NCI-H187 treated with DMSO at 0.1 percent for 48 hours (cell line): ENCODE measurements at places on chromosomes 2 and 18.

DNA sequence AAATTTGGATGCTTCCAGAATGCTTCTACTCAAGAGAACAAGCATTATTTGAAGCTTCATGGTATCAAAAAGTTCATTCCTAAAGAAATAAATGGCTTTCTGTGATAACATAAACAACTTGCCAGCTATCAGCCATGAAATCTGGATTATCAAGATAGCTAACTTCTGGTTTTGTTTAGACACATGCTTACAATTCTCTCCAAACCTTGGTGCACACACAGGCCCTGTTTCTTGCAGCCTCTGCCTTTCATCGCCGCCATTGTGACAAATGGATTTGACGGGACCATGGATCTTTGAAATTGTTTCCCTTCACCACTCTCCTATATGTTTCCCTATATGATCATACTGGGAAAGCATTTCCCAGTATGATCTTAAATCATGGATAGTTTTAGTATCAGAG, 47.9 kb upstream of the CABLES1 start:
- DNase-seq: no peak

- DNase-seq: no peak
Measured at GRCh38 chr2:84816426-84817026, 64.4 kb downstream of the TRABD2A start.

DNA sequence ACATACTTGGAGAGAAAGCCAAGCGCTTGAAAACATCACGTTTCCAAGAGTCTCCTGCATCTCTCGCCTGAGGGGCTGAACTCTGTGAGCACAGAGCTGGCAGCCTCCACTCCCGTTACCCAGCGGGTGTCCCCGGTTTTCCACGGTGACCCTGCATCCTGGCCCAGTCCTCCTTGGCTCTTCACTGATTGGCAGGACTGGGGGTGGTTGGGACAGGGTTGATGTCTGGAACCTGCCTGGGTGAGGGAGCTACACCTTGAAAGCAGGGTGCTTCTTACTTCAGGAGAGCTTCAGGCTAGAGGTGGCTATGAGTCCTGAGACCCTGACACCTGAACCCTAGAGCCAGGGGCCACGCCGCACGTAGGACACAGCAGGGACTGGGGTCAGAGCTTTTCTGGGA, 234.1 kb downstream of the DYSF start:
- no peak for DNase-seq

DNA sequence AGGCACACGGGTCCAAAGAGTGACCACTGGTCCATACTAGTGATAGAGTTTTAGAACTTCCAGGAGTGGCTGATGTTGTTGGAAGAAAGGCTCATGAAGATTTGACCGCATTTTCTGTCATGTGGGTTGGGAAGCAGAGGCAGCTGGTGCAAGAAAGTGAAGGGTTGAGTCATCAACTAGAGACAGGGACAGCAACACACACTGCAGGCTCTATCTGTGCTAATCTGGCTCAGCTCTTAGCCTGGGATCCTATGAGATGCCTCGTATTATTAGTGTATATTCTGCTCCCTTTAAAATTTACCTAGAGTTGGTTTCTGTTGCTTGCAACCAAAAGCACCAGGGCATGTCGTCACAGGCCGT, 2.5 kb upstream of the SH3RF3 start:
- DNase-seq: no peak

DNA sequence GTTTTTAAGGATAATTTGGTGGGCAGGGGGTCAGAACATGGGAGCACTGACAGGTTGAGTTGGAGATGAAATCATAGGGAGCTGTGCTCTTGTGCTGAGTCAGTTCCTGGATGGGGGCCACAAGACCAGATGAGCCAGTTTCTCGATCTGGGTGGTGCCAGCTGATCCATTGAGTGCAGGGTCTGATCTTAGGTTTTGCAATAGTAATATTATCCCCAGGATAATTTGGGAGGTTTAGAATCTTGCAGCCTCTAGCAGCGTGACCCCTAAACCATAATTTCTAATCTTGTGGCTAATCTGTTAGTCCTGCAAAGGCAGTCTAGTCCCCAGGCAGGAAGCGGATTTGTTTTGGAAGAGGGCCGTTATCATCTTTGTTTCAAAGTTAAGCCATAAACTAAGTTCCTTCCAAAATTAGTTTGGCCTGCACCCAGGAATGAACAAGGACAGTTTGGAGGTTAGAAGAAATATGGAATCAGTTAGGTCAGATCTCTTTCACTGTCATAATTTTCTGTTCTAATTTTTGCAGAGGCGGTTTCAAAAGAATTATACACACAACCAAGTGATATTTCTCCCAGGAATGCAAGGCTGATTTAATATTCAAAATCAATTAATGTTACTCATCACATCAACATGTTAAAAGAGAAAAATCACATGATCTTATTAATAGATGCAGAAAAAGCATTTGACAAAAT, 23.0 kb downstream of the DBI start:
- no peak for DNase-seq

DNA sequence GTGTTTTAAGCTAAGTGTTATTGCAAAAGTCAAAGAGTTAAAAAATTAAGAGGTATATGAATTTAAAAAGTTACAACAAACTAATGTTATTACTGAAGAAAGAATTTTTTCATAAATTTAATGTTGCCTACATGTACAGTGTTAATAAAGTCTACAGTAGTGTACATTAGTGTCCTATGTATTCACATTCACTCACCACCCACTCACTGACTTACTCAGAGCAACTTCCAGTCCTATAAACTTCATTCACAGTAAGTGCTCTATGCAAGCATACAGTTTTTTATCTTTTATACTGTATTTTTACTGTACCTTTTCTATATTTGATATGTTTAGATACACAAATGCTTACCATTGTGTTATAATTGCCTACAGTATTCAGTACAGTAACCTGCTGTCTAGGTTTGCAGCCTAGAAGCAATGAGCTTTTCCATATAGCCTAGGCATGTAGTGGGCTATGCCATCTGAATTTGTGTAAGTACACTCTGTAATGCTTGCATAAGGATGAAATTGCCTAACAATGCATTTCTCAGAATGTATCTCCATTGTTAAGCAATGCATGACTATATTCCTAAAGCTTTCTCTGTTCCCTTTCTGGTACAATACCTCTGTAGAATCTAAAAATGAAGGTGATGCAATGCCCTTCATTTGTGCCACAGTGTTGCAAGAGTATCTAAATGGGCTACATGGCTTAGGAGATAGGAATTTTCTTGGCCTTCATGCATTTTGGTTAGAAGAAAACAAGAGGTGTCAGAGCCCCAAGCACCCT, 370.8 kb upstream of the NT5C1B start:
- no peak for DNase-seq

- DNase-seq: no peak
Measured at GRCh38 chr18:13573750-13574149, 152.6 kb downstream of the FAM210A start.

DNA sequence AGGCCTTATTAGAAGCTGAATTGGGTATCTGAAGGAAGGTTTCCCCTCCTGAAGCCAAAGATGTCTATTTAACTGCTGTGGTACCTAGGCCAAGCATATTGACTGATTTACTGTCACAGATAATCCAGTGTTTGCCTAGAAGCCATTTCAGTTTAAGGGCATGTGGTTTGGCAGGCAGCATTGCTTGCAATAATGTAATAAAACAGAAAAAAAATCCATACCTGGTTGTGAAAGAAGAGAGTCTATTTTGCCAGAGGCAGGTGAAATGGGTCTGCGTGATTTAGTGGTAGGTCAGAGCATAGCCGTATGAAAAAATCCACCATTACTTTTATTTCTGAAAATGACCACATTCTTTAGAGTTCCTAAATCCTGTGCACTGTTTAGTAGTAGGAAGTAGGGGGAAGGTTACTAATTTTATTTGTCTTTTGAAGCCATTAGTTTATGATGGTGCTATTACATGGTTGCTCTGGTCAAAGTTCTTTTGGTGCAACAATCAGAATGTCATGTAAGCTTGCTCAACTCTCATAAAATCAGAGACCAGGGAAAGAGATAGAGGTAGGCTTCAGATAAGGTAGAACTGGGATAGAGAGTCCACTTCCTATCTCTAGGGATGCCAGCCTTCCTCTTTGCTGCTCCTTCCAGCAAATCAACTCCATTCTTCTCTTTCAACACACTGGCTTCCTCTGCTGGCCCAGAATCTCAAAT, 343.4 kb downstream of the GPD2 start:
- no peak for DNase-seq

DNA sequence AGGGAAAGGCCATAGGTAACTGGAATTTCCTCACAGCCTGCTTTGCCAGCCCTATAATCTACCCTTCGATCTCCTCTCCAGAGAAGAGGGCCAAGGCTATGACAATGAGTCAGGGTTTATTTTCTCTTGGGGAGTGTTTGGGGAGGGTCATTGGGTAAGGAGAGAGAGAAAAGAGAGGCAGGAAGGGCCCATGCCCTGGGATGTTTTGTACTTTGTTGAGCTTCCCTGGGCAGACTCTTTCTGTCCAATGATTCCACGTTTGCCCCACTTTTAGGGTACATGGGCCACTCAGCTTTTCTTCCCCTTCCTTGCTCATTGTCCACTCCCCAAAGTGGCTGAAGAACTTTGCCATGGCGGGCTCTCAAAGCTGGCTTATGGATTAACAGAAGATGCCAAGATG, 224.2 kb downstream of the ALK start:
- no peak for DNase-seq

- no peak for DNase-seq
Measured at GRCh38 chr18:13491138-13491537, 235.2 kb downstream of the FAM210A start.

GRCh38 chr2:219399716-219400478, 12.2 kb upstream of the DNPEP start:
- DNase-seq: no peak

DNA sequence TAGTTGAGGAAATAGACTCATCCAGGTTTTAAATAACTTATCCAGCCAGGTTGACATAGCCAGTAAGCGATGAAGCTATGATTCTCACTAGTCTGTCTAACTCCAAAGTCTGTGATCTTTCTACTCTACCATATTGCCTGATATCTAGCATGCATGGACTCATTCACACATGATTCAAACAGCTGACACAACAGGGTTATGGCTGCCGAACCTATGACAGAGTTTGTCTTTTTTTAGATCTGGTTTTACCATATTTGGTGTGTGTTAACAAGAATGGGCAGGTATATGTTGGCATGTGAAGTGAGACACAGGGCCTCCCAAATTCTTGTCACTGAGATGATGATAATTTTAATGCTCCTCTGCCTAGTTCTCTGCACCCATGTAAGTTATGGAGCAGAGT, 210.6 kb downstream of the BABAM2 start:
- no peak for DNase-seq

- DNase-seq: no peak
Measured at GRCh38 chr2:23753291-23754010, 173.5 kb downstream of the ATAD2B start.

DNA sequence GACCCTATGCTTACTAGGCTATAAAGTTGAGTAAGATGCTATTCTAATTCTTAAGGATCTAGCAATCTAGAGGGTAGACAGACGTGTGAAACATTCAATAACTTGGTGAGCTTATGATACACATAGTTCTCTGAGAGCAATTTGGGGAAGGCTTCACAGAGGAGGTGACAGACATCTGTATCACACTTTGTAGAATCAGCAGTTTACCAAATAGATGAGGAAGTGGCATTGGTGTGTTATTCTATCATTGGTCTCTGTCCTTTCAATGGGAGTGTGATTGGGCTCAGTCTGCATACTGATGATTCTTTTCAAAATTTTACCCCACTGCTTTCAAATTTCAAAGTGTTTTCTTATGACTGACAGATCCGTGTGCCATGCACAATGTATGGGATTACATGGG, 47.0 kb upstream of the TMEM178A start:
- DNase-seq: no peak

DNA sequence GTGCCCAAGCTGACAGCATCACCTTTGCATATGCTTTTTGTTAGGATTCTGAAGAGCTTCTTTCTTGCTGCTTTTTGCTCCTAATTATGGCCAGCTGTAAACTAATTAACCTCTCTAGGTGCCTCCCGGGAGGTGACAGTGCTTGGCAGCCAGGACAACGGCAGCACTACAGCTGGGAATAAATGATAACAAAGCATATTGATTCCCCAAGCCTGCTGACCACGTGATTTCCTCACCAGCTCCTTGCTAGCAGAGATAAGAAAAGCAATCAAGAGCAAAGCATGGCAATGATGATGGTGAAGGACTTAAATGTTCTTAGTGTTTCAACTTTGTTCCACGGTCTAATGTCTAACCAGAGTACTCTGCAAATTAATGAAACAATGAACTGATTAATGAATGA, 1074.4 kb upstream of the GYPC start:
- no peak for DNase-seq

DNA sequence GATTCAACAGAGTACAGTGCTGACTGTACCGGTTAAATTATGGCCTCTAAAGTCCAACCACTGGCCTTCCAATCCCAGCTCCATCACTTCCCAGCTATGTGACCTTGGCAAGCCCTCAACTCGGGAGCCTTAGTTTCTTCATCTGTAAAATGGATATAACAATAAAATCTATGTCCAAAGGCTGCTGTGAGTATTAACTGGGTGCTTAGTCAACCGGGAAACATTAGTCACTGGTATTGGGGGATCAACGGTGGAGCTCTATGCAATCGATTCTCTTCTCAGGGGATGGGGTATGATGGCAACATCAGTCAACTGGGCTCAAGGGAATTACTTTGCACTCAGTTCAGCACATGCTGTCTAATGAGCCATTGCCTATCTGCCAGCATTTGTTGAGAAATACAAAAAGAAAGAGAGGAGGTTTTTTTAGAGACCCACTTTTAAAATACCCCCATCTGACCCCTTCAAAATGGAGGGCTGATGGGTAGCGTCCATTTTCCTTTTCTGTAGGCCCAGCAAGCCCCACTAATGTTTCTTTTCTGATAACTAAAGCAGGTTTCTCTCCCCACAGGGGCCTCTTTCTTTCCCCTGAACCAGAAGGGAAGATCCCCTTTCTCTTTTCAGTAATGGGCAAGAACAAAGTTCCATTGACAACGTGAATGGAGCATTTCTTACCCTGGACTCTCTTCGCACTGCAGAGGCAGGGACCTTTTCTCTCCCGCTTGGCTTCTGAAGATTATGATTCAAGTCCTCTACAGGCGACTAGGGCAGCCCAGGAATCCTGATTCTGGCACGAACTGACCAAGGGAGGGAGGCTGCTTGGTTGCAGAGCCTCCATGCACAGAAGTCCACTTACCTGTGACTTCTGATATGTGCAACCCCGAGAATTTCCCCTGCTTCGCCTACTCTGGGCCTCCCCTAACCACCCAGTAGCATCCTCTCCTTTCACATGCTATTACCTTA, 8.7 kb upstream of the AGFG1 start:
- DNase-seq: no peak

DNA sequence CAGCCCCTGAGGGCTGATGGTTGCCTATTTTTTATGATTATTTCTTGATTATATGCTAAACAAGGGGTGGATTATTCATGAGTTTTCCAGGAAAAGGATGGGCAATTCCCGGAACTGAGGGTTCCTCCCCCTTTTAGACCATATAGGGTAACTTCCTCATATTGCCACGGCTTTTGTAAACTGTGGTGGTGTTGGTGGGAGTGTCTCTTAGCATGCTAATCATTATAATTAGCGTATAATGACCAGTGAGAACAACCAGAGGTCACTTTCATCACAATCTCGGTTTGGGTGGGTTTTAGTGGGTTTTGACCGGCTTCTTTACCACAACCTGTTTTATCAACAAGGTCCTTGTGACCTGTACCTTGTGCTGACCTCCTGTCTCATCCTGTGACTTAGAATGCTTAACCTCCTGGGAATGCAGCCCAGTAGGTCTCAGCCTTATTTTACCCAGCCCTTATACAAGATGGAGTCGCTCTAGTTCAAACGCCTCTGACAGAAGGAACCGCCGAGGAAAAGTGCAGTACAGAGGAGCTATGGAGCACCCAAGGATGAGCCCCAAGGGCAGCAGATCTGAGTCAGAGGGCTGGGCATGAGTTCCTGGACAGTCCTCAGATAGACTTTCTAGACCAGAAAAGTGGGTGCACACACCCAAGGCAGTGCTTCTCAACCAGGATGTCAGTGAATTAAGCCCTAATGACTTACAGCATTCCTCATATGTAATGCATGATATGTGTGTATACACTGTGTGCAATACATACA, 37.1 kb upstream of the ASAP2 start:
- DNase-seq: no peak
